ENCODE measurements at places on chromosomes 3 and 15.

DNA sequence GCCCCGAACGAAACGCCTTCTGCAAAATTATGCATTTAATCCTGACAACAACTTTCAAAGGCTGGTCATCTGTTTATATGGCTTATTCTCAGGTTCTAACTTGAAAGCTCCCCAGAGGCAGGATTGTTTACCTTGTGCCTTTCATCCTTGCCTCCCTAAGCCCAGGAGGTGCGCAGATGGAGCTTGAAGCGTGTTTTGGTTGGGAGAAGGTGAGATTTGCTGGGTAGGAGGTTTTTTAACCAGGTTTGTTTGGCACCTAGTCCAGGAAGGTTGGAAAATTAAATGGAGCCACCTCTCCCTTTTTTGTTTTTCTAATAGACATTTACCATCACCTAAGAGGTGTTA is 675 bp downstream of the TSEN2 start:
- no peak for DNase-seq

DNA sequence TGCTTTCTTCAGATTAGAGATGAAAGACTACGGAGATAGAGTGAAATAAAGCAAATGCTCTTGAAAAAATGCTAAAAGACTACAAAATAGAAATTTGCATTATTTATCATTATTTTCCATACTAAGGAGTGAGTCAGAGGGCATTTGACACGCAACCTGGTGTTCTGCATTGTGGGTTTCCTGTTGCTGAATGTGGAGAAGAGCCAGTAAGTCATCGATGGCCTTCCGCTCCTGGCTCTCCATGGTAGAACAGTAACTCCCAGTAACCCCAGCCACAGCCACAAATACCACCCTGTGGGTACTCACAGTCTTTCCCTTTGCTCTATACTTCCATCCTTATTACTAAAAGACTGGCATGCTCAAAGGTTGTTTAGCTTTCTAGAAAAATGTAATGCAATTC is 61.5 kb downstream of the CGGBP1 start:
- DNase-seq = no peak

DNA sequence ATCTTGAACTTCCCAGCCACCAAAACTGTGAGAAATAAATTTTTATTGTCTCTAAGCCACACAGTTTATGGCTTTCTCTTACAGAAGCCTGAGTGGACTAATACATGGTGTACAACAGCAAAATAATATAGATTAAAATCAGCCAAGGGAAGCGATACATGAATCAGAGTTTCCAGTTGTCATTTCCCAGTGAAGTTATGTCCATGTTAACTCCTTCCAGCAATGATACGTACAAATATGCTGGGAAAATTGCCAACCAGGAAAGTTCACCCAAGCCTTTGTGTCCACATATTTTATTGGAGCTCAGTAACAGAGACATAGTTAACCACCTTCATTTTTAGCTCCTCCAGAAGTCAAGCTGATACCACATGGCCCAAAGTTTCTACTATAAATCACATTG is 280.9 kb upstream of the KCNMB2 start:
- DNase-seq = peak; percentile 71

GRCh38 chr3:172147113-172147818 is 107.9 kb downstream of the FNDC3B start:
- DNase-seq = no peak

- DNase-seq = no peak
Observed at GRCh38 chr3:21505711-21506460, 245.1 kb downstream of the ZNF385D start.

DNA sequence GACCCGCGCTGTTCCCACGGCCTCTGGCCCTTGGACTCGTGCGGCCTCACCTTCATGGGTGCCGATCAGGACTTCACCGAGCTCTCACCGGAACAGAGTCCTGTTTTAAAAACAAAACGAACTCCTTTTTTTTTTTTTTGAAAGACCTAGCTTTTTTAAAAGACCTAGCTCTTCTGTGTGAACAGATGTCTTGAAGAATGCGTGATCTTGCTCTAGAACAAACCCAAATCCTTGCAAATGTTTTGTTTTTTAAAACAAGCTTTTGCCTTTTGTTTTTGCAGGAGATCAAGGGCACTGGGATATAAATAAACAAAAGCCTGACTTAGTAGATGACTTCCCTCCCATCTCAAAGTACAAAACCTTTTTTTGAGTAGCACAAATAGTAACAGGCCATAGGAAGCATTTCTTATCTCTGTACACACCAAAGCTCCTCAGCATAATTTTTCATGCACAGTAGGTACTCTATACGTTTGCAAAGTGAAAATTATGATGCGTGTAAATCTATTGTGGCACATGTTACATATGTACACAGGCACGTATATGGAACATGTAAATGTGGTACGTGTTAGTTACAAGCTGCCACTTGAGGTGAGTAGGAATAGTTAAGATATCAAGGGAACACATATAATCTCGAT is 1.1 kb upstream of the MSL2 start:
- DNase-seq = no peak

DNA sequence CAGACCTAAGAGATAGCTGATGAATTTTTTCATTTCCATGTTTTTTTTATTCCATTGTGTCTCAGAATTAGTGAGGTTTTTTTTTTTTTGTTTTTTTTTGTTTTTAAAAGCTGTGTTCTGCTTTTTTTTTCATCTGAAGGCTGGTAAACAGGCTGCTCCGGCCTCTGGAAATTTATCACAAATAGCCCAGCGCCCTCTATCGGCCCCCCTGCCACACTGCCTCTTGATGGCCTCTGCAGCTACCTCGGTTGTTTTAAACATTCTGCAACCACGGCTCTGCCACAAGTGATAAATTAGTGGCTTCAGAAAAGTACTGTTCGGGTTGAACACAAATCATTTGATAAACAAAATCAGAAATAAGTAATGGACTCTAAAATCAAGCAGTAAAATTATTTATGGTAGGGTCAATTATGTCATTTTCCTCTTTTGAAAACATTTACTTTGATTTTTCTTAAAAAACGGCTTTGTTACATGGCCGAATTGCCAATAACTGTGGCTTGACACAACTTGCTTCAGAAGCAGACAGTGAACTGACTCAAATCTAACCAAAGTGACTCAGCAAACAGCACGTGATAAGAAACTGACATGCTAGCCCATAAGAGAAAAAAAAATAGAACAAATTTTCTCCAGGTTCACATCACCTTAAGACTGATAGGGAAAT is 87.8 kb downstream of the RSL24D1 start:
- DNase-seq = peak; percentile 4

- peak; percentile 40 for DNase-seq
Observed at GRCh38 chr3:45582430-45582829, 12.1 kb upstream of the LIMD1 start.

- no peak for DNase-seq
Observed at GRCh38 chr3:180383332-180384020, 218.5 kb upstream of the TTC14 start.

DNA sequence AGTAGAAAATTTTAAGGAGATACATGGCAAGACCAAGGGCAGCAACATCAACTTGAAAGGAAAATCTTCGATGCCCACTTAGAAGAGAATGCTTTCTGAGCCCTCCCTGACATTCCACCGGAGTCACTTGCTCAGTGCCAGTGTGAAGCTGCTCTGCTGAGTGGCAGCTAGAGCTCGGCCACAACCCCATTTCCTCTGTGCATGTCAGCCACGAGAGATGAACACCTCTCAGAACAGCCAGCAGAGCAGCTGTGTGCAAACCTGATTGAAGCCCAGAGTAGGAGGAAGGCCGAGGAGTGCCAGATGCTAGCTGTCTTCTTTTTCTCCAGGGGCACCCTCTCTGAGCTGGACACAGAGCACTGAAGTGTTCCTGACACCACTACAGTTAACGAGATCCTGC is 12.2 kb downstream of the TARS3 start:
- DNase-seq = no peak

Data from fibroblast of skin of left quadriceps (primary cell).